ELR (cell line): ENCODE measurements at places on chromosomes 7 and 10.
A peak's percentile ranks its signal among the peaks of the same experiment; 100 is the strongest.

- DNase-seq: no peak
These were observed 128.8 kb downstream of the PTPRN2 start for GRCh38 chr7:158458716-158459282.

DNA sequence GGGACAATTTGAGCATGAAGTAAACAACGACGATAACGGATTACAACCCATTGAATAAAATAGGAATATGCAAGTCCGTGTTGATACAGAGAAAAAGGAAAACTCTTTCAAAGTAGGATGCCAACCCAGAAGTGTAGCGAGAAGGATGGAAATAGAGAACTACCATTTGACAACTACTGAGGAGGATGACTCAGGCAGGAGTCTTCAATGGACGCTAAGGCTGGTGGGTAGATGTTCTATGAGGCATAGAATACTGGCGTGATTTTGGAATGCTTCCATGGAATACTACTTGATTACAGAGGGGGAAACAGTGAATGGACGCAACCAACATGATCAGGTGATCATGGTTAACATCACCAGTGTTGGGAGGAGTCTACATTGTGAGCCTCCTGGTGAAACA, 828 bp upstream of the CFAP70 start:
- DNase-seq: peak; percentile 33

- no peak for DNase-seq
These were observed 201.2 kb upstream of the ZMIZ1 start for GRCh38 chr10:78867555-78867939.

GRCh38 chr7:25455683-25456251, 227.5 kb upstream of the NPVF start:
- no peak for DNase-seq

DNA sequence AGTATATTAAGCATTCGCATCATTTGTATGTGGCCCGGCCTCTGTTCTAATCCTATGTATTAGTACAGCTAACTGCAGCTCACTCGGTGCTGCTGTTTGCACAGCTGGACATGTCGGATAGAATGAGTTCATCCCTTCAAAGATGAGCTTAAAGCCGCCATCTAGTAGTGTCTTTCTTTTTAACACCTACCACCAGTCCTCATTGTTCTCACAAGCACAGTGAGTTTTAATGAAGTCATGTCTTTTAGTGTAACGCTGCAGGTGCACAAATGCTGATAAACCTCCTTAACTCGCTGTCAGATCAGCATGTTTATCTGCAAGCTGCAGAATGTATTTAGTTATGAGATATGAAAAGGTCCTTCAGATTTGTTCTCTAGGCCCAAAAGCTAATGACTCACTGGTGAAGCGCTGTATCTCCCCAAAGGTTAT, 247.5 kb downstream of the MTERF1 start:
- DNase-seq: no peak

- DNase-seq: peak; percentile 3
These were observed 315.3 kb downstream of the TYW1 start for GRCh38 chr7:67311901-67312300.

DNA sequence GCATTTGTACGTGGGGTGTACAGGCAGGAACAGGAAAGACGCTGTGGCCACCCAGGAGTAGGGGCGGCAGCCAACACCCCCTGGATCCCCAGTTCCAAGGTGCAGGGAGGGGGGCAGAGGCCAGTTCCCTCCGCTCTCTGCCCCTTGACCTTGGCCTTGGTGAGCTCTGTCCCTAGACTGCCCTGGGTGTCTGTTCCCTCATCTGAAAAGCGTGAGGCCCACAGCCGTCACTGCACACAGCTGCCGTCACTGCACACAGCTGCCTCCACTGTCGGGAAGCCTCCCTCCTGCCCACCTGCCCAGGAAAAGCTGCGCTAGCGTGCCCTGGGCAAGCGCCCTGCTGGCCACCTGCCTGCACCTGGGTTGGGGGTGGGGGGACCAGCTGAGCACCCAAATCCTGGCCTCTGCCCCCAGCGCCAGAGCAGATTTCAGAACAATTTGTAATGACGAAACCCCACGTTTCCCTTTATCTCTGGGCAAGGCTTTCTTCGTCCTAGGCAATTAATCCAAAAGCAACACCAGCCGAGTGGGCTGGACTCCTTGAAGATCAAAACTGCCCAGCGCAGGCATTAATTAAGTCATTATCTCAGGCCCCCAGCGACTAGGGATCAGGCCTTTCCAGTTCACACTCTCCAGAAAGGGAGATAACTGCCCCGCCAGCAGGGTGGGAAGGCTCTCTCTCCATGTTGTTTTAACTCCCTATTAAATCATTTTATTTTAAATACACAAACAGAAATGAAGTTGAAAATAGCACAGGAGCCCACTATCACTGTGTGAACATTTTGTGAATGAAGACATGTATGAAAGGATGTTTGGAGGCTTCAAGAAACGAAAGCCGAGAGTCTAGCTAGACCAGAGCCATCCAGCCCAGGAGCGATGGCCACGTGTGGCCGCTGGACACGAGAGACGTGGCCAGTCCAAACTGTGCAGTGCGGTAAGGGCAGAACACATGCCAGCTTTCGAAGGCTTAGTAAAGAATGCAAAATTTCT, 4.0 kb upstream of the PDGFA start:
- DNase-seq: no peak
